ENCODE measurements at places on chromosomes 2 and 18.

GRCh38 chr2:101179982-101180381 lies 28.8 kb upstream of the TBC1D8 start:
- DNase-seq, result no peak

DNA sequence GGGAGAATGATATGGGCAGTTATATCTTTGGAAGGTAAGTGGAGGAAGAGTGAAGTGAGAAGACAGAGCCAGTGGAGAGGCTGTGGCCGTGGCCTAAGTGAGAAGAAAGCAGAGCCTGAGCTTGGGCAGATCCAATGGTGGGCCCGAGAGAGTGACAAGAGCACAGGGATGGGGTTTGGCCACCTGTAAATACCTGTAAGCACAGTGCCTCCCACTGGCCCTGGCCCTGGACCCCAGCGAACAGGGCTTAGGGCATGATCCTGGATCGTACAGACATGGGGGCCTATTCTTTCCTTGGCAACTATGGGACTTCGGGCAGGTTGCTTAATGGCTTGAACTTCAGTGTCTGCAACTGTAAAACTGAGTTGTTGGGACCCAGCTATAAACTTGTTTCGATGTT lies 44.1 kb downstream of the MTCL1 start:
- no peak for DNase-seq

DNA sequence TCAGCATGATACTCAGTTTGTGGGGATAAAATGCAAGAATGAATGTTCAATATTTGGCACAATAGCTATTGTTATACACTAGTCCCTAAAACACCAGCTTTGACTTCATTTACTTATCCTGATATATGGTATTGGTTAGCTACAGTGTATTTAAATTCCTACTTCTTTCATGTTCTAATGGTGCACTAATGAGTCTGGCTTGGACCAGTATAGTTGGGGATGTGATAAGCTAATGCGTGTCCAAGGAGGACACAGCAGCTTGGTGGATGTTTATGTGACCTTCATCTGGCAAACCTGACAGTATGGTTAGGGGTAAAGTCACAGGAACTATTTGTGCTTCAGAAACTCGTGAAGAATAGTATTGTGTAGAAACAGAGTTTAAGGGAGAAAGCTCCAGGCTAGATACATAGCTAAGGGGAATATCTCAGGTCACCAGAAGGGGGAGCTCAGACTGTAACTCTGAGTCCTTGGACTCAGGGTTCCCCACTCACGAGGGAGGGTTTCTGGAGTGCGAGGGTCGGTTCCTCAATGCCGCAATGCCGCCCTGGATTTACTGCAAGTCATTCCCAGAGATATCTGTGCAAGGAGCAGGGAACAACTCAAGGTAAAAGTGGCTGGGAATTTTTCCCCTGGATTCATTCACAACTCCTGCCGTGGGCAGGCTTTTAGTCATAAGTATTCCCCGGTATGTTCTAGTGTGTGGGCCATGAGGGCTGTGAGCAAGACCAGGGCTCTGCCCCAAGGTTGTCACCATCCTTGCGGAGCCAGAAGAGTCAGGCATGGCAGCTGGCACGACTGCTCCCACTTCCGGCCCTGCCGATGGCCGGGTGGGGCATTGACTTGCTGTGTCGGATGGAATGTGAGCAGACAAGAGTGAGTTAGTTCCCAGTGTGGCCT lies 14.5 kb downstream of the IL1R2 start:
- DNase-seq, result no peak

DNA sequence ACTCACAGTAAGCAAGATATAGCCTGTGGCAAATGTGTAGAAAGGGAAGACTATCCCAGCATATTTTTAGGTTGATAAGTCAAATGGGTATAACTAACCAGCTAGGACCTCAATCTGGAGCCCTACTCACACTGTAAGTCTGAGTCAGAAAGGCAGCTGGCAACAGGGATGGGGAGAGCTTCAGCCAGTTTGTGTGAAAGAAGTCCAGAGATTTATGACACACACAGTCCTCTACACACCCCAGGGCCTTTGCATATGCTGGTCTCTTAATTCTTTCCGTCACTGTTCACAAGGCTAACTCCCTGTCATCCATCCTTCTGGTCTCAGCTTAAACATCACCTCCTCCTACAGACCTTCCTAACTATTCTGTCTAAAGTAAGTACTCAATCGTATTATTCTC lies 5.9 kb upstream of the TCF4 start:
- DNase-seq, result no peak

DNA sequence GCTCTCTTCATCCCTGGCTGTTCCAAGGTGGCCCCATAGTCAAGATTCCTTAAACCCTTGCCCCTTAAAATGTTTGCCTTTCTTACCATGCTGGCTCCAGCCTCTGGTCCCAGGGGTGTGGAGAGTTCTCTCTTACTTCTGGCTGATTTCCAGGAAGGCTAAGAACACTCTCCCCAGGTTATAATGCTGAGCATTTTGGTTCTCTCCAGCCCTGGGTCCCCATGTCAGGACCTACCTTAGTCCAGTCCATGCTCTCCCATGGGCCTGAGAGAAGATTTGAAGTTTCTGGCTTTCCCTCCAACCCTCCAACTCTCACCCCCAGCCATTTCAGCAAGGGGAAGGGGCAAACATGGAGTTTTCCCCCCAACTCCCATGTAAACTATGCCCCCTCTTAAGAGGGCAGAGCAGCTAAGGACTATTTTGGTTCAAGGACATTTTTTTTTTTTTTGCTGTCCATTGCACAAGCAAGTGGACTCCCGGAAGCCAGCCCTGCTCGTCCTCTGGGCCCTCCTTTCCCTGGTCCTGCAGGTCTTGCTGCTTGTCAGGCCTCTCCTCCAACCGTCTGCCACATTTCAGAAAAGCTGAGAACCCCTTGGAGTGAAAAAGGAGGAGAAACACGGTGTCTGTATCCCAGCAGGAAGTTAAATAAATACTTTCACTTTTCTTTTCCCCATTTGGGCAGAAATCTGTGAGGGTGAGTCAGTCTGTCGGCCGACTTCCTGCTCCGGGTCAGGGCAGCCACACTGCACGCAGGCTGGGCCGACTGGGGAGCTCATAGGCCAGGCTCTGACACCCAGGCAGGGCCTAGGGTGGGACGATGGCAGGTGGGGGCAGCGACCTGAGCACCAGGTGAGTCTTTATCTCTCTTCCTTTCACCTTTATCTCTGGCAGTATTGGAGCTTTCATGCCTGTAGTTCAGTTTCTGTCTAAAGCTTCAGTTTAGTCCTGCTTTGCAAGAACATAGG lies at the start of gene SP140L:
Gene SP140L, plus strand, starts transcription at position 741 of the 965 bp plus-strand sequence. Its CDS starts 77 bp downstream, at position 818.
- DNase-seq, result peak; percentile 52

DNA sequence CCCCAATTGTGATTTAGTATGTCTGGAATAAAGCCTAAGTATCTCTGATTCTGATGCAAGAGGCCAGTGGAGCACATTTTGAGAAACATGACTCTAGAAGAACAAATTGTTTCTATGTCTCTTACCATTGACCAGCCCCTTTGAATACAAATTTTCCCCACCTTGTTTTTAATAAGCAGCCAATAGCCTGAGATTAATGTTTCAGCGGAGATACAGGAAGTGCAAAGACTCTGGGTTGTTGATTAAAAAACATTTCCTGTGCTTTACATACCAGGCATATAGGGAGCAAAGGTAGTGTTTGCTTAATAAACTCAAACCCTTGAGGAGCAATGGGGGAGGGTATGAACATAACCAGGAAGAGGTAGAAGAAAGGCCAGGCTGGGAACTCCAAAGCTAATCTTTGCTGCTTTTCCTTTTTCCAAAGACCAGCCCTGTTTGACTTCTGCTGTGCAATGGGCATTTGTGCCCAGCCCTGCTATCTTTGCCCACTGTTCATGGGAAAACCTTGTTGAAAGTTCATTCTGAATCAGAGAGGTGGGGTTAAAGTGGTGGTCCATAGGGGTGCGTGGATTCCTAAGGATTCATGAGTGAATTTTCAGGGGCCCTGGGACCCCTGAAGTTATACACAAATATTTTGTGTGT lies 29.3 kb downstream of the UPP2 start:
- no peak for DNase-seq

DNA sequence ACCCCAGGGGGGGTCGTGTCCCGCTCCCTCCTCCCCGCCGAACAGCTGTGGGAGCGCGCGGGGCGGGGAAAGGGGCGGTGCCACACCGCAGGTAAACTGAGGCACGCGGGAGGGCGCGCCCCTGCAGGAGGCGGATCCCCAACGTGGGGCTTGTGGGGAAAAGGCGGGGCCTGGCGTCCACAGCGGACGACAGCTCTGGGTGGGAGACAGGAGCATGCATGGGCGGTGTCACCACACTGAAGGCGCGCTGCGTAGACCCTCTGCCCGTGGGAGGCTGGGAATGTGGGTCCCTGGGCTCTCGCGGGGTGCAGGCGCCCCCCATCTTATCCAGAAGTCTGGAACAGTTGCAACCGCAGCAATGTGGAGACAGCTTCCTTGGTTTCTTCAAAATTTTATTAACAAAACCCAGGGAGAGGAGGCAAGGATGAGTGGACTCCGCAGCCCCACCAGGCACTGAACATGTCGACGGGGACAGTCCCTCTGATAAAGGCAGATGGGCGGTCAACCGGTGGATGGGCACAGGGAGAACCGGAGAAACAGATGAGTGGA lies 723 bp upstream of the MBD1 start:
- DNase-seq, result no peak

DNA sequence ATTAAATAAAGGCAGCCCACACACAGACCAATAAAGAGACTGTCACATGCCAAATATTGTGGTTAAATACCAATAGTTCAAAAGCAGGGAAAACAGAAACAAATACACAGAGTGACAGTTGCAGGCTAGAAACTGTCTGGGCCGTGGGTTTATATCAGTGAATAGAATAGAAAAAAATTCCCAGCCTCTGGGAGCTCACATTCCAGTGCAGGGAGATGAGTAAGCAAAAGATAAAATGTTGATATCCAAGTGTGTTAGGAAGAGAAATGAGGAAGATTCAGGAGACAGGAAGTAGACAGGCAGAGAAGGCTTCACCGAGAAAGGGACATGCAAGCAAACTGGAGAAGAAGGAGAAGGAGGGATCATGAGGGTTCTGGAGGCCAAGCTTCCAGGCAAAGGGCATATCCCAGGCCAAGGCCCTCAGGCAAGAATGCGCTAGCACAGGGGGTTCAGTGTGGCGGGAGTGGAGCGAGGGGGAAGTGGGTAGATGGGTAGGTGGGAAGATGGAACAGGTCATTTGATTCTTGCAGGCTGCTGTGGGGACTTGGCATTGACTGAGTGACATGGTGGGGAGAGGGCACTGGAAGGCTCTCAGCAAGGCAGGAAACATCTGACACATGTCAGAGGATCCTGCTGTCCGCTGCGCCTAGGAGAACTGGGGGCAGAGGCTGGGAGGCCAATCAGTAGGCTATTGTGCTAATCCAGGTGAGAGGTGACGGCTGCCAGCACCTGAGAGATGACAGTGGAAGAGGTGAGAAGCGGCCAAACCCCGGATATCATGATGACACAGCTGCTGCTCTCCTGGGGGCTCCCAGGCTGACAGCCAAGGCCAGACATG lies 89.2 kb downstream of the ZBTB7C start:
- DNase-seq, result no peak

- no peak for DNase-seq
These were observed 62.3 kb downstream of the CD226 start for GRCh38 chr18:69885355-69885754.

DNA sequence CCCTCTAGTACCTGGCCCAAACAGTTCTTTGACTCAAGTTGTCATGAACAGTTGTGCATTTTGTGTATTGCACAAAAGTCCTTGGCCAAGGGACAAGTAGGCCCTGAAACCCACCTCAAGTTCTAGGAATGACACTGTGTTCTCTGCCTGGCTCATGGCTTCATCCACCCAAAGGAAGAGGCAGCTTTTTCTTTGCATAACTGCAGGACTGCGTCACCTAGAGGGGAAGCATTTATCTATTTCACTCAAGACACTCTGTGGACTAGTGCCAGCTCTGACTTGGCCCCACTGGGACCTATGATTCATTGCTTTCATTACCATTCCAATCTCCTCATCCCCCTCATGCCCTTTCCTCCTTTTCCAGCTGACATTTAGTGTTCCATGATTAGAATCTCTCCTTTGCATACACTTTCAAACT lies 119.3 kb upstream of the SIX2 start:
- no peak for DNase-seq

DNA sequence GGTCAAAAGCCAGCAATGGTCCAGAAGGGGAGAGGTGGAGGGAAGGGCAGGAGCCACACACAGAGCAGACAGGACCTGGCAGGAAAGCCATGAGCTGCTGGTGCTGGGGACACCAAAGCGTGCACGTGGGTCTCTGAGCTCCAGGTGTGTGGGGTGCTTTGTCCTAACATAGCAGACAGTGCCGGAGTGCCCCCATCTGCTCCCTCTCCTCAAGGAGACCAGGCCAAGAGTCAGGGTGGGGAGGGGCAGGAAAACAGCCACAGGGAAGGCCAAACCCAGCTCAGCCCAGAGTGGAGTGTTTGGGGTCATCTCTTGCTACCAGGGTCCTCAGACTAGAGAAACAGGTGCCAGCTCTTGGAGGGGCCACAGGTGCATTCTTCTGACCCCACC lies 4.2 kb upstream of the GPC1 start:
- no peak for DNase-seq

DNA sequence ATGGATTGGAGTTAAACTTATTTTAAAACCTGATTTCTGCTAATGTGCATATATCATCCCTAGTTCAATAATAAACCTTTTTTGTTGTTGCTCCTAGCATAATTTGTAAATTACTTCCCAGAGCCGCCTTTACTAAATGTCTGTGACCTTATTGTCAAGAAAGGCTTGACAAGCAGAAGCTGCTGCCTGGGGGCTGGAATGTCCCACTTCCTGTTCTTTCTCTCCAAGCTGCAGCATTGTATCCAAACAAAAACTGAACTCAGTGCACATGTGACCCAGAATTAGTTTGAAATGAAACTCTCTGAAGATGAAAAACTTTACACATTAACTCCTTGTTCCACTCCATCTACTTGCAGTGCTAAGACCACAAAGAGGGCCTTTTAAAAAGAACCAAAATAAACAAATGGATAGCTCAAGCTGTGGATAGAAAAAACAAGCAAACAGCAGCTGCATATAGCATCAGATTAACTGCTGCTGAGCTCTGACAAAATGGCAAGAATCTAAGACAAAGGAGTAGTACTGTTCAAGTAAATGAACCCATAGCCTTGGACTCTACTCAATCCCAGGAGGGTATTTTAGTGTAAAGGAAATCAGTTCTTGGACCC lies 99.8 kb upstream of the NEUROD1 start:
- DNase-seq, result no peak

DNA sequence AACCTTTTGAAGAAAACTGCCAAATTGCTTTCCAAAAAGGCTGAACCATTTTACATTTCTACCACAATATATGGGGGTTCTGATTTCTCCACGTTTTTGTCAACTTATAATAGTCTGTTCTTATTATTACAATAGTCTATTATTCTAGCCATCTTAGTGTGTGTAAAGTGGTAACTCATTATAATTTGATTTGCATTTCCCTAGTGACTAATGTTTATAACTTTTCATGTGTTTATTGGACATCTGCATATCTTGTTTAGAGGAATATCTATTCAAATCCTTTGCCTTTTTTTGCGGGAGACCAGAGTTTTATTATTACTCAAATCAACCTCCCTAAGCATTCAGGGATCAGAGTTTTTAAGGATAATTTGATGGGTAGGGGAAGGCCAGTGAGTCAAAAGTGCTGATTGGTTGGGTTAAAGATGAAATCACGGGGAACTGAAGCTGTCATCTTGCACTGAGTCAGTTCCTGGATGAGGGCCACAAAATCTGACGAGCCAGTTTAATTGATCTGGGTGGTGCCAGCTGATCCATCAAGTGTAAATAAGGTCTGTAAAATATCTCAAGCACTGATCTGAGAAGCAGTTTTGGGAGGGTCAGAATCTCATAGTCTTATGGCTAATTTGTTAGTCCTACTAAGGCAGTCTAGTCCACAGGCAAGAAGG lies 303.4 kb upstream of the NCKAP5 start:
- DNase-seq, result no peak

Measured in stimulated activated CD4-positive, alpha-beta T cell treated with anti-CD3 and anti-CD28 coated beads, Interleukin-1b, Interleukin-23, amount 100 ng/mL, for 1 hour (primary cell).